ENCODE measurements at places on chromosomes 7 and 10.
A peak's percentile ranks its signal among the peaks of the same experiment; 100 is the strongest.

GRCh38 chr7:17328641-17329040 lies 30.2 kb downstream of the AHR start:
- no peak for DNase-seq

DNA sequence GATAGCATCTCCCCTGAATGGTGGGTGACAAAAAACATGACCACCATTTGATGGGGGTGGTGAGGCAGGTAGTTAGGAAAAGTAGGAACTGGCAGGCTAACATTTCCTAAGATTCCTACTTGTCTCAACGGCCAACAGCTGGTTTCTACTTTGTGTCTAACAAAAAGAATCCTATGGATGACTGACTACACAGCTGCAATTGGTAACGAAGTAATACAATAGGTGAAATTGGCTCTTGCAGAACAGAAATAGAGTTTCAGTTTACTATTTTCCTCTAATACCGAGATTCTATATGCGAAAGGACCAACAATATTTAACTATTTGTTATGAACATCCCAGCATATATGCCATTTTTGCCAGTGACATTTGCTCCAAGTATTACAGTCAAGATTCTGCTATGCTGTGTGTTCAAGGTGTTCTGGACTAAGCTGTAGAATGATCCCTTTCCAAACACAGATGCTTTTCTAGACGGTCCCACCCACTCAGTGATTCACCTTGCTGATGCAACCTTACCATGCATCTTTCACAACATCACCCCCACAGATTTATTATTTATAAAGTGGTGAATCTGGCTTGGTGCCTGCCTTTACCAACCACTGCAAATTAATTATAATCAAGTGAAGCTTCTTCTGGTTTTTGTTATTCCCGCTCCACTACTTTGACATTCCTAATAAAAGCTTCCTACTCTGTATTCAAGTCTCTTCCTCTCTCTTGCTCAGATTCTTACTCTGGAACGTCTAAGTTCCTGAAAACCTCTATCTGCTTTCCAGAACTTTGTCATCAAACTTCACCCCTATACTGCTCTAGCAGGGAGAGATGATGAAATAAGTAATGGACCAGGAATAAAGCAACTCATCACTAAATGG lies 16.8 kb downstream of the BBIP1 start:
- no peak for DNase-seq

DNA sequence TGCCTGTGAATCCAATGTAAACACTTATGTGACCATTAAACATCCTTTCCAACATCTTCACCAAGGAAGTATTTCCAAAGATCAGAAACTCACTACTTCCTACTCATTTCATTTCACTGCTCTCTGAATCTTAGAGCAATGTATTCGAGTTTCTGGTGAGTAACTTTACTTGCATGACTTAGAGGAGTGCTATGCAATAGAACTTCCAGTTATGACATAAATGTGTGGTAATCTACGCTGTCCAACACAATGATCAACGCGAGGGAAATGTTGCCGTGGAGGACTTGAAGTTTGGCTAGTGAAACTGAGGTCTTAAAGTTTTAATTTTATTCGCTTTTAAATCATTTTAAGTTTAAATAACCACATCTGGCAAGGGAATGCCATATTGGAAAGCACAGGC lies 1326.3 kb downstream of the XPNPEP1 start:
- DNase-seq, result peak; percentile 11

GRCh38 chr10:76899490-76899889 lies 738.1 kb downstream of the KCNMA1 start:
- no peak for DNase-seq

GRCh38 chr10:14382022-14382421 lies 51.3 kb upstream of the FRMD4A start:
- DNase-seq, result no peak

- no peak for DNase-seq
These were observed 123.7 kb downstream of the GRK5 start for GRCh38 chr10:119331061-119331460.

DNA sequence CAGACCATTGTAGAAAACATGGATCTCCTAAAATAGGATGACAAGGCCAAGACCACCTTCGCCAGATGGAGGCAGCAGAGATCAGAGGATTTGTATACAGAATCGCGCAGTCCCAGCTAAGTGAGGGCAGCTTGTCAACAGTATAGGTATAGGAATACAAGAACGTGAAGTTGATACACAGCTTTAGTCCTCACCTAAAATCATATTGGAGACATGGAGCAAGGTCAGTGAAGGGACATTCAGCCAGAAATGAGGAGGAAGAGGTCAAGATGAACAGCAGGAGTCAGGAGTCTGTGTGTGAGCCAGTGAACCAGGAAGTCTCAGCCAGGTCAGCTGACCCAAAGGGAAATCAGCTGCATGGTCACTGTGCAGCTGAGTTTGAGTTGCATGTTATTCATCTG lies 263.4 kb upstream of the PRKCQ start:
- no peak for DNase-seq

DNA sequence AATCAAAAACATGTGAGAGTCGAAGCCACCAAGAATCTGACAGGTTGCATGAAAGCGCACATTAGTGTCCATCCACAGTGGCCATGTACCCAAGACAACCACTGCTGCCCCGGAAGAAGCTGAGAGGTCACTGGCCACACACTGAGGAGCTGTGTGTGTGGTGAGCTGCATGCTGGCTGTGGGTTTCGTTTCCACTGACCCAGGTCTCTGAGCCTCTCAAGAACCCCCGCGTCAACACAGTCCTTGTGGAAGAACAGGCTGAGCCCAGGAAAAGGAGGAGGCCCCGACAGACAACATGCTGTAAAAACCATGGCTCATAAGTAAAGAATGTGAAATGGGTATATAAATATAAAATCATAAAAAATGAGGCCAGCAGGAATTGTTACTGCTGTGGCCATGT lies 8.2 kb downstream of the VIPR2 start:
- DNase-seq, result no peak

DNA sequence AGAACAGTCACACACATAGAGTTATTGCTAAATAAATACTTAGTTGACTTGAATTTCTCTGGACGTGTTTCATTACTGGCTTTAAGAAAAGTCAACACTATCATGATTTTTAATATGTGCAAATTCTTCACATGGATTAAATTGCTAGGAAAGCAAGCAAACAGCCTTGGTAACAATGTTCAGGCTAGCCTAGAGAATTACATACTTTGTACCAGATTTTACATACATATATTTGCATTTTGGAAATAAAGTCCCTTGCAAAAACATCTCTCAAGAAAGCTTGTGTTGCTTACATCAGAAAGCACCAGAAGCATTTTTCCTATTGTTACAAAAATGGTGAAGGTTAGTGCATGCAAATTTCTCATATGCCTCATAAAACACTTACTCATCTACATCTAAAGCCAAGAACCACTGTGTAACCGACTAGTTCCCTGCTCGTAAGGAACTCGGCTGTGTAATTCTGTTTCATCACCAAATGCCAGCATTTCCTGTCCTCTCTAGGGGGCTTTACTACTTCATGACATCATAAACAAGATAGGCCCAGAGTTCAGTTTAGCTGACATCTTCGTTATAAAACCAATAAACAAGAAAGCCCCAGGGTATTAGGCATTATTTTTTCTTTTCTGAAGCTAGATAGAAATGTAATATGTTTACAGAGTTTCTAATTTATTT lies 87.8 kb downstream of the CFAP58 start:
- peak; percentile 92 for DNase-seq

GRCh38 chr7:6179620-6180343 lies 92.6 kb downstream of the CYTH3 start:
- DNase-seq, result no peak

GRCh38 chr10:92801978-92802872 lies 46.1 kb upstream of the EXOC6 start:
- DNase-seq, result no peak

GRCh38 chr7:126803990-126804389 lies 448.8 kb downstream of the GRM8 start:
- no peak for DNase-seq

DNA sequence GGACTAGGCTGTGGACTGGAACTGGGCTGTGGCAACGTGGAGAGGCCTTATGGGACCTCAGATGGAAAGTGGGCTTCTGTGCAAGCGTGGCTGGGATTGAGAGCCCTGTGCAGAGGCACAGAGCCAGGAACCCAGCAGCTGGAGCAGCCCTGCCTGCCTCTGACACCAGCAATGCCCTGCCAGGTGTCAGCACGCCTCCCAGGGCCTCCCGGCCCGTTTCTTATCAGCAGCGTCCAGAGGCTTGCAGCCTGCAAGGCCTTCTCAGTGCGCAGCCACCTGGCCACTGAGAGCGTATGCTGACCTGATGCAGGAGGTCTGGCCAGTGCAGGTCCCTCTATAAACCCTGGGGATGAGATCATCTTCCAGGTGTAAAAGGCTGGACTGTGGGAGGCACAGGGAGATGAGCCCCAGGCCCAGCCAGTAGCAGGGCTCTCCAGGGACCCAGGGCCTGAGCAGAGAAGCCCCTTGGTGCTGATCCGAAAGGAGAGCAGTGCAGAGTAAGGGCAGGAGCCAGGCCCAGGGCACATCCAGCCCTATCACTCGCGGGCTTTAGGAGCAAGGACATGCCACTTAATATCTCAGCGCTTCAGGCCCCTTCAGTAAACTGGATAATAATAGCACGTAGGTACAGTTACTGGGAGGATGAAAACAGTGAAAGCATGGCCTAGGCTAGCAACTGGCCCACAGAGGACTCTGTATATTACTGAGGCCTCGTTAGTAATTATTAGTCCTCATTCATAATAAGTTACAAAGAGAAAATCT lies 38.8 kb upstream of the ANTXRL start:
- no peak for DNase-seq

DNA sequence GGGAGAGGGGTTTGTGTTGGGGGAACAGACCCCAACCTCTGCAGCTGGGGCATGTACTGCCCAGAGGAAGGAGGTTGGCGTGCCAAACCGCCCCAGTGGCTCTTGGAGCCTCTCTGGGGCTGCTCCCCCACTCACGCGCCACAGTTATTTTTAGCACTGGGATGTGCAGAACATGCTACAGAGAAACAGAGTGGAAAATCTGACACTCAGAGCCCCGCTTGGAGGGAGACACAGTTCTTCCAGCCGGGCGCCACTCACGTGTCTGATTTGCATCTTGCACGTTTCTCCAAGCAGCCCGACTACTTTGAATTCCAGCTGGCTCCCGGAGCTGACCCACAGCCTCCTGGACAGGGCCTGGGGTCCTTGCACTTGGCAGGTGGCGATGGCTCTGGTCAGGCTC lies 182.0 kb downstream of the RPS24 start:
- DNase-seq, result peak; percentile 89

DNA sequence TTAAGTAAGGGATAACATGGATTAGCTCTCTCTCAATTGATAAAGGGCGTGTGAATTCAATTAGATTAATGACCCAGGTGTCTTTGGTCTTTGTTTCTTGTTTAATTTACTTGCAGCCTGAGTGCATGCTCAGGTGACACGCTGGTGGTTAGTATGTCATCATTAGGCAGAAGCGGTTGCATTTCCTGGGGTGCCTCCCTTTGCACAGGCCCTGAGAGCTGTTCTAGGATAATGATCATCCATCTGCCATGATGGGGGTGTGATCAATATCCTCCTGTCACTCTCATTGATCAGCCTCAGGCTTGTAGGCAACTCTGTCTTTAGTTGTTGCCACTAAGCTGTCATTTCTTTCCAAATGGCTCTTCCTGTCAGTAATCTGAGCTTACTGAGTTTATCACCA lies 99.6 kb upstream of the NPS start:
- DNase-seq, result no peak

GRCh38 chr10:24930427-24930826 lies 22.0 kb downstream of the PRTFDC1 start:
- DNase-seq, result no peak

GRCh38 chr10:77445547-77445946 lies 192.1 kb downstream of the KCNMA1 start:
- no peak for DNase-seq

- DNase-seq, result no peak
These were observed 8.0 kb upstream of the PKD1L1 start for GRCh38 chr7:47956220-47956619.

DNA sequence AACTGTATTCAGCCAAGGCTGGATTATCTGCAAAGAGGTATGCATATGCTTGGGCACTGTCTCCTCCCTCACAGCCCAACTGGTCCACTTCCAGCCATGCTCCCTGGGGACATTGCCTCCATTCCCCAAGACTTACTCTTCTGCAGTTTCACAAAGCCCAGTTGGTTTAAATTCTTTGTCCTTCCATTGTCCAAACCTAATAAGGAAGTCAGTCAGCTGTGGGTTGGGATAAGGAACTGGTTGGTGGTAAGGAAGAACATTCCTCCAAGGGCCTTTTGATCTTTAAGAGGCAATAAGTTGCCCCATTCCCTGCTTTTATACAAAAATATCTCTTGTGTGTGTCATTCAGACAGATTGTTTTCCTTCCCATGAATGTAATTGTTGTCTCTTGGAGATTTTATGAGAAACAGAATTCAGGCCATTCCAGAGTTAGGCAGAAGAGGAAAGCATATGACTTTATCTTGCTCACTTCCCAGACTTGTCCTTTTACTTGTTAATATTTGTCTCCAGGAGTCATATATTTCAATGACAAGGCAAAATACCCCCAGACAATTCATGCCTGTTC lies 673.7 kb downstream of the SUGCT start:
- peak; percentile 99 for DNase-seq

DNA sequence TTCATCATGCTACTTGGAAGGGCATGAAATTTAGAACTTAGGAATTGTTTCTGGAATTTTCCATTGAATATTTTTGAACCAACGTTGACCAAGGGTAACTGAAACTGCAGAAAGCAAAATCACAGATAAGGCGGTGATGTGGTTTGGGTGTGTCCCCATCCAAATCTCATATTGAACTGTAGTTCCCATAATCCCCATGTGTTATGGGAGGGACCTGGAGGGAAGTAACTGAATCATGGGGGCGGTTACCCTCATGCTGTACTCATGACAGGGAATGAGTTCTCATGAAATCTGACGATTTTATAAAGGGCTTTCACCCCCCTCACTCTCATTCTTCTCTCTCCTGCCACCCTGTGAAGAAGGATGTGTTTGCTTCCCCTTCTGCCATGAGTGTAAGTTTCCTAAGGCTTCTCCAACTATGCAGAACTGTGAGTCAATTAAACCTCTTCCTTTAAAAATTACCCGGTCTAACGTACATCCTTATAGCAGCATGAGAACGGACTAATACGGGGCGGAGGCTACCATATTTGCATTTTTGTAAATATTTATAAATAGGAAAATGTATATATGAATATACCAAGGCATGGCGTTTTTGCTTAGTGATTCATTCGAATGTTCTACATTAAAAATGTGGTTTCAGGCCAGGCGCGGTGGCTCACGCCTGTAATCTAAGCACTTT lies 12.4 kb downstream of the NMT2 start:
- no peak for DNase-seq

DNA sequence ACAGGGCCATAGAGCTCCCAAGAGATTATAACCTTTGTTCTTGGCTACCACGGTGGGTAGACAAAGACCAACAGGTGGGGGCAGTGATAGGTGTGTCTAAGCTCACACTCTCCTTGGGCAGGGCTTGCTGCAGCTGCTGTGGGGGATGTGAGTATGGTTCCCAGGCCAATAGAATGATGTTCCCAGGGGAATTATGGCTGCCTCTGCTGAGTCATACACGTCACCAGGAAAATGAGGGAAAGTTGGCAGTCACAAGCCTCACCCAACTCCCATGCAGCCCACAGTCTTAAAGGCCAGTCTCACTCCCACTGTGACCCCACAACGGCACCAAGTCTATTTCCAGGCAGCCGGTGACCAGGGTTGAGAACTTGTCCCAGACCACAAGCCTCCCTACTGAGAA lies 453.4 kb upstream of the PODXL start:
- DNase-seq, result no peak
